Hepatocyte (in vitro differentiated cells): ENCODE measurements at places on chromosomes 12 and 14. TPM values are rescaled to one million over a fixed set of nuclear protein-coding genes. Genes with fewer than 3 reads are reported as not detected.

The ITGB7 gene
- total RNA-seq: 0.23 TPM in 1 of 2 replicates, not detected in the other

The COQ5 gene
- 37.0 and 41.0 TPM in 2 replicates for total RNA-seq

The KRT6B gene
- total RNA-seq: 0.08 TPM in 1 of 2 replicates, not detected in the other

The IRAK3 gene
- 7.5 and 8.6 TPM in 2 replicates for total RNA-seq

The B4GALNT1 gene
- 0.24 and 0.97 TPM in 2 replicates for total RNA-seq

The HAL gene
- 1.3 and 1.8 TPM in 2 replicates for total RNA-seq

The KLRC2 gene
- total RNA-seq: 0.52 and 2.0 TPM in 2 replicates

The M6PR gene
- 127 and 150 TPM in 2 replicates for total RNA-seq

The TAS2R7 gene
- total RNA-seq: not detected in 2 replicates

The ANKRD33 gene
- not detected in 2 replicates for total RNA-seq

The KRT78 gene
- 0.08 TPM in 1 of 2 replicates, not detected in the other for total RNA-seq

The WNT1 gene
- total RNA-seq: not detected in 2 replicates

The JAG2 gene
- 2.0 and 6.1 TPM in 2 replicates for total RNA-seq

The KRT2 gene
- total RNA-seq: not detected in 2 replicates

The MYH6 gene
- not detected in 2 replicates for total RNA-seq

The CCDC184 gene
- 4.8 and 7.7 TPM in 2 replicates for total RNA-seq

The SELPLG gene
- 0.37 and 0.72 TPM in 2 replicates for total RNA-seq

The KLHL33 gene
- not detected in 2 replicates for total RNA-seq

The RPGRIP1 gene
- total RNA-seq: 0.07 TPM in 1 of 2 replicates, not detected in the other

The LRTM2 gene
- total RNA-seq: not detected in 2 replicates

The HCAR1 gene
- 0.40 and 0.63 TPM in 2 replicates for total RNA-seq

The GOLT1B gene
- total RNA-seq: 55.0 and 60.8 TPM in 2 replicates

The C12orf42 gene
- not detected in 2 replicates for total RNA-seq

The TC2N gene
- 72.6 and 77.2 TPM in 2 replicates for total RNA-seq

The LRIG3 gene
- 63.9 and 71.5 TPM in 2 replicates for total RNA-seq

The ETFBKMT gene
- total RNA-seq: 4.9 and 5.4 TPM in 2 replicates

The COX8C gene
- not detected in 2 replicates for total RNA-seq

The AGAP2 gene
- total RNA-seq: 0.33 and 0.76 TPM in 2 replicates

The ARHGEF40 gene
- 36.0 and 53.7 TPM in 2 replicates for total RNA-seq

The LRRC9 gene
- 0.13 and 0.28 TPM in 2 replicates for total RNA-seq

The SYNDIG1L gene
- total RNA-seq: not detected in 2 replicates

The NPC2 gene
- 1,339 and 1,684 TPM in 2 replicates for total RNA-seq

The SYT10 gene
- total RNA-seq: 2.5 and 3.8 TPM in 2 replicates

The FAM181A gene
- not detected in 2 replicates for total RNA-seq

The MMP19 gene
- 6.1 and 6.4 TPM in 2 replicates for total RNA-seq

The RNASE1 gene
- total RNA-seq: 61.0 and 84.5 TPM in 2 replicates

The CCDC63 gene
- not detected in 2 replicates for total RNA-seq

The SERPINA10 gene
- 19.1 and 23.0 TPM in 2 replicates for total RNA-seq

The OSGEP gene
- 51.6 and 60.1 TPM in 2 replicates for total RNA-seq

The DNAL1 gene
- total RNA-seq: 5.4 and 6.9 TPM in 2 replicates

The DBX2 gene
- not detected in 2 replicates for total RNA-seq

The PRICKLE1 gene
- total RNA-seq: 23.6 and 25.9 TPM in 2 replicates

The LRRC10 gene
- not detected in 2 replicates for total RNA-seq

The CLEC2B gene
- 5.0 and 5.7 TPM in 2 replicates for total RNA-seq

The MANSC1 gene
- 14.0 and 17.4 TPM in 2 replicates for total RNA-seq

The P2RX2 gene
- total RNA-seq: not detected in 2 replicates

The HCAR2 gene
- 2.1 and 3.8 TPM in 2 replicates for total RNA-seq
